Stimulated activated CD4-positive, alpha-beta T cell treated with anti-CD3 and anti-CD28 coated beads, Interleukin-4, amount 100 ng/mL, for 4 hours (primary cell): ENCODE measurements at places on chromosomes 5 and 9.

DNA sequence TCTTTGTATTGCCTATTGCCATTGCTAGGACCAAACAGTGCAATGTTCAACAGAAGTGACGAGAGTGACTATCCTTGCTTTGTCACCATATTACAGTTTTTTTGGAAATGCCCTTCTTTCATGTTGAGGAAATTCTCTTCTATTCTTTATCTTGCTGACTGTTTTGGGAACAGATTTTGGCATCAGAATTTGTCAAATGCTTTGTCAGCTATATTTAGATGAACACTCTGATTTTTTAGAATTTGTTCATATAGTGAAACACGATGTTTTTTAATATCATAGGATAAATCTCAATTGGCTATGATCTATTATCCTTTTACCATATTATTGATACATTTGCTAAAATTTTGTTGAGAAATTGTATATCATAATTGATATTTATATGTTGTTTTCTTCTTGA lies 31.4 kb downstream of the FBN2 start:
- no peak for DNase-seq

- no peak for DNase-seq
Measured at GRCh38 chr5:17400724-17401469, 97.1 kb upstream of the TAF11L2 start.

- DNase-seq = no peak
Measured at GRCh38 chr5:93883459-93883858, 142.1 kb upstream of the POU5F2 start.

DNA sequence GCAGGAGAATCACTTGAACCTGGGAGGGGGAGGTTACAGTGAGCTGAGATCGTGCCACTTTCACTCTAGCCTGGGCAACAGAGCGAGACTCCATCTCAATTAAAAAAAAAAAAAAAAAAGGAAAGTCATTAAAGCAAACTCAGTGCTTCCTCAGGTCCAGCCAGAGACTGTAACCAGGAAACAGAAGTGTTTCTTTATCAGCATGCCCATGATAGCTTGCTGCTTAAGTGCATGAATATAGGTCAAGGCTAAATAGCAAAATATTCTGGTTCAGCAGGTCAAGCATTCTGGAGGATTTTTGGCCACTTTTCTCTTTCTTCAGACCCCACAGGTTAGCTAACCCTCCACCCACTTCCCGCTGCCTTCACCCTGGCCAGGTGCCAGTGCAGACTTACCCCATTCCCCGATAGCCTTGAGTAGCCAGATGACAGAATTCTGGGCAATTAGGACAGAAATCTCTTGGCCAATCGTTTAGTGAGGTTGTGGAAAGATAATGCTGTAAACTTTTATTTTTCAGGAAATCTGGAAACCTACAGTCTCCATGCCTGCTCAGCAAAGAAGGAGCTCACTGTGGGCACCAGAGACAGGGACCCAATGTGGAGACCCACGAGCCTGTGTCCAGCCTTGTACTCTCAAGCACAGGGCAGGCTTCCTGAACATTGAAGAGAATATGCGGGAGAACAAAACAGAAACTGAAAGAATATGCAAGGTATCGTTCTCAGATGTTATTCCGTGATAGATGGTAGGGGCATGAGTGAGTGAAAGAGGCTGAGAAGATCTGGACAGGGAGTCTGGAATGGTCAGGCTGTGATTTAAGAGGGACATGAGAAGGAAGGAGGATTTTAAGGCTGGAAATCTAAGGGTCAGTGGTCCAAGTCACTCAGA lies 4.2 kb upstream of the UGT3A2 start:
- no peak for DNase-seq

DNA sequence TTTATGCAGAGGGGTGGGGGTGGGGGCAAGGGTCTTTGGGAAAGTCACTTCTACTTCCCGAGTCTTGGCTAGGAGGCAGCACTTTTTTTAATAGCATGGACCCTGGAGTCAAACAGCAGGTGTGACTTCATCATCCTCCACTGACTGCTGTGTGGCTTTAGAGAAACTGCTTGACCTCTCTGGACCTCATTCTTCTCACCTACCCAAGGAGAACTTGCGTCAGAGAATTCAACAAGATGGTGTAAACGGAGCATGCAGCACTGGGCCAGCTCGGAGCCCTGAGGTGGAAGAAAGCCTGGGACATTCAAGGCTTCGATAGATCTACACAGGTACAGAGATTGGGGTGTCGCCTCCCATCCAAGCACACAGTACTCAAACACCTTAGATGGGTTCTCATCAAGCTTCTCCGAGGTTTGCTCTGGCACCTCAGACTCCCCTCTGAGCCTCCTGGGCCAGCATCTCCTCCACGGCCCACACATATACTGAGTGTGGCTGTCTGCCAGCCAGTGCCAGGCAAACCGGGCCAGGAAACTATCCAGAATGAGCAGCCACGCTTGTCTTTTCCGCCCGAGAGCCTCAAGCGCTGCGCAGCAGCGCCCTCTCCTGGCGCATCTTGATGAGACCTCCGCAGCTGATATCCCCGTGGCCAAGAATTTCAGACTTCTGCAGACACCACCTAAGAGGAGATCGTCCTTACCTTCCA lies 4.6 kb upstream of the SLC25A48 start:
- no peak for DNase-seq

- DNase-seq = no peak
Measured at GRCh38 chr9:72313507-72313906, 51.5 kb downstream of the ZFAND5 start.

DNA sequence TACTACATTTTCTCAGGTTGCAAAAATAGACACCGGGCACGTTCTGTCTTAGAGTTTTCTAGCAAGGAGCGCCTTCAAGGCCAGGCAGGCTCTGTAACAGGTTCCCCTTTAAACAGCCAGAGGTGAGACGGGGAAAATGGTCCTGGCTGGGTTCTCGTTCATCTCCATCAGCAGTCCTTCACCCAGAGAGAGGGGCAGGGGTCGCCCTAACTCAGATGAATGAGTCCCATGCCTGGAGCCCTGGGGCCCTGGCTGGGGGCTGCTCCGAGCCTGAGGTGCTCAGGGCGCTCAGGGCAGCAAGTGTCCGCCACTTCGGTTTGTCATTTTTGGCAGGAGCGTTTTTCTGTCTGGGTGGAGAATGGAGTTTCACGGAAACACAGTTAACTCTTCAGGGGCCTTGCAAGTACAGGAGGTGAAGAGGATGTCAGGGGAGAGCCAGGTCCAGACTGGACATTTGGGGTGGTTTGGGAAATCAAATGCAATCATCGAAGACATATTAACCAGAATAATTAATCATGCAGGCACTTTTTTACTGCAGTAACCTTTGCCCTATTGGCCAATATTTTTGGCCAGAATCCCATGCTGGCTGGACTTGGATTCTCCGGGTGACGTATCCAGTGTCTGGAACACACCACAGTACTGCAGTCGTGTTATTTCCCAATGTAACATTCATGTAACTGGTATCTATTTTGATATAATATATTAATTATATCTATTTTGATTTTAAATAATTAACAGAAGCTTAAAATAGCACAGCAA lies 2.9 kb downstream of the NTNG2 start:
- DNase-seq = no peak

- no peak for DNase-seq
Measured at GRCh38 chr9:75699625-75700251, 190.7 kb upstream of the PCSK5 start.

- DNase-seq = no peak
Measured at GRCh38 chr9:79134654-79135053, 437.1 kb upstream of the TLE4 start.

- no peak for DNase-seq
Measured at GRCh38 chr5:118981783-118982182, 6.6 kb downstream of the DTWD2 start.

GRCh38 chr9:75463871-75464270 lies 375.6 kb downstream of the OSTF1 start:
- no peak for DNase-seq

- DNase-seq = no peak
Measured at GRCh38 chr9:96080364-96080763, 204.9 kb downstream of the ERCC6L2 start.

DNA sequence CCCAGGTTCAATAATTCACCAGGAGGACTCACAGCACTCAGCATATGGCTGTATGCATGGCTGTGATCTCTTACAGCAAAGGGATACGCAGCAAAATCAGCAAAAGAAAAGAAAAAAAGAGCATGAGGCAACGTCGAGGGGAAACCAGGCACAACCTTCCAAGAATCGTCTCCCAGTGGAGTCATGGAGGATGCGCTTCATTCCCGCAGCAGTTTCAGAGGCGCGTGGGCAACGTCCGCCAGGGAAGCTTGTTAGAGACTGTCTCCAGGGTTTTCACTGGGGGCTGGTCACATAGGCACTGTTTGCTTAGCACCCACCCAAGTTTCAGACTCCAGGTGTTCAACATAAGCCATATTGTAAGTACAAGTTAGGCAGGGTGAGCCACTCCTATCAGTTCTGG lies 44.6 kb downstream of the NSG2 start:
- no peak for DNase-seq

DNA sequence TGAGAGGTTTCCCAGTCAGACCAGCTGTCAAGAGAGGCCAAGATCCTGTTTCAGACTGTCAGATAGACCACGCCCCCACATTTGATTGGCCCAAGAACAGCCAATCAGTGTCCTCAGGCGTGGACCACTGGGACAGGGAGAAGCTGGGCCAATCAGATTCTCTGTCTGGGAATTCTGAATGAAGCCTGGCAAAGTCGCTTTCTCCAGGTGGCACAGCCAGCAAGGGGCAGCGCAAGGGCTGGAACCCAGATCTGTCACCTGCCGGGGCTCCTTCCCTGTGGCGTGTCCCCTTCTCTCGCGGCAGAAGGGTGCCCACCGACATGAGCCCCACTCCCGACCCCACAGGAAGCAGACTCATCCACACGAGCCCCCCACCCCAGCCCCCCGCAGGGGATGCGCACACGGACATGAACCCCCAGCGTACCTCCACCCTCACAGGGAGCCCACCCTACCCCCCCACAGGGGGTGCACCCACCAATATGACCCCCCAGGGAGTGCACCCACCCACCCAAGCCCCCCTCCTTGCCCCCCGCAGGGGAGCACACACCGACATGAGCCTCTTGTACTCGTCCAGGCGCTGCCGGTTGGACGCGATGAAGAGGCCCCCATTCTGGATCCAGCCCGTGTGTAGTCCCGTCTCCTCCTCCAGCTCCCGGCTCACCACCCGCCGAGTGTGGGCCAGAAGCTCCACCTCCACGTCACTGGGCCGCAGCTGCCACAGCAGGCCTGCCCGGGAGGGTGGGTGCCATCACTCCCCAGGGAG lies 6.1 kb downstream of the SARDH start:
- no peak for DNase-seq

GRCh38 chr9:121734465-121734864 lies 83.0 kb downstream of the DAB2IP start:
- DNase-seq = no peak

GRCh38 chr5:150024346-150024984 lies 23.9 kb downstream of the HMGXB3 start:
- DNase-seq = no peak

- DNase-seq = no peak
Measured at GRCh38 chr9:14007190-14007769, 306.7 kb downstream of the NFIB start.

DNA sequence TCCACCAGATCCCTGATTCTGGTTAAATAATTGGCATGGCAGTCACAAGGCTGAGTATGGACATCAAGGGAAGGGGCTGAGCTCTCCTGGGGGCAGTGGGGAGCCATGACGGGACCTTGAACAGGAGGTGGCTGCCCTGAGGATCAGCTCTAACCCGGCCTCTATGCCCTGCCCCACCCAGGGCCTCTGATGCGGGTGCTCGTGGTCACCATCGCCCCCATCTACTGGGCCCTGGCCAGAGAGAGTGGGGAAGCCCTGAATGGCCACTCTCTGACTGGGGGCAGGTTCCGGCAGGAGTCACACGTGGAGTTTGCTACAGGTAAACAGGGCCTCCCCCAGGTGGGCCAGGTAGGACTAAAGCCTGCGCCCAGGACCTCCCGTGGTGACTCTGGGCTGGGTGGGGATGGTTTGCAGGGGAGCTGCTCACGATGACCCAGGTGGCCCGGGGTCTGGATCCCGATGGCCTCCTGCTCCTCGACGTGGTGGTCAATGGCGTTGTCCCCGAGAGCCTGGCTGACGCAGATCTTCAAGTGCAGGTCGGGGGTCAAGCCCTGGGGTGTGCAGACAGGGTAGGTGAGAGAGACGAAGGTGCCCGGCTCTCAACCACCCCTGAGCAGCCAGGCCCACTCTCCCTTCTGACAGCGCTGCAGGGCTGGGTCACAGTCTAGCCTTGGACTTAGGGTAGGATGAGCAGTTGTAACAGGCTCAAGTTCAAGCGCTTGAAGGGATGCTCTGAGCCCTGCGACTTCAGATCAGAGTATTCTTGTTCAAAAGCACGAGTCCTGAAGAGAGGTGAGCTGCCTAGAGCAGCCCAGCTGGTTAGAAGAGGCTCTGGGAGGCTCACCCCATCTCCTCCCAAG lies 19.9 kb upstream of the ASS1 start:
- no peak for DNase-seq

DNA sequence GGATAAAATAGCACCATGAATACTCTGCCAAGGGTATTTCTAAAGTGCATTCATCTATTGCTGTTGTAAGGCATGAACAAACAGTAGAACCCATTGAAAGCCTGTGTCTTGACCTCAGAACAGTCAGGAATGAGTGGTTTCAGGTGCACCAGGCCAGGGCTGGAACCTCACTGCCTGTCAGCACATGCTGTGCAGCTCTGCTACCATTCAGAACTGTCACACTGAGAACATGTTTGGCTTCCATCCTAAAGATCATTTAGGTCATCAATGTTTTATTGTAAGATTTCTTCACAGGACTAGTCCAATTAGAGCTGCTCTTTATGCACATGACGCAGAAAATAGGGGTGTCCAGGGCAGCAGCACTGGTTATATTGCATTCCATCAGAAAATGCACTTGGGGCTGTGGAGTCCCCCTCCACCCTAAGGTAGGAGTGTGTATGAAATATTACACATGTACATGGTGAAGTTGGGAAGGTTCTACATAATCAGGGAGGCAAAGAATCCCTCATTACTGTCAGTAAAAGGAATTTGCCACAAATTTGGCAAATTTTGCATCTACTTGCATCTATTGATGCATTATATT lies 408.0 kb downstream of the CTNND2 start:
- DNase-seq = no peak

DNA sequence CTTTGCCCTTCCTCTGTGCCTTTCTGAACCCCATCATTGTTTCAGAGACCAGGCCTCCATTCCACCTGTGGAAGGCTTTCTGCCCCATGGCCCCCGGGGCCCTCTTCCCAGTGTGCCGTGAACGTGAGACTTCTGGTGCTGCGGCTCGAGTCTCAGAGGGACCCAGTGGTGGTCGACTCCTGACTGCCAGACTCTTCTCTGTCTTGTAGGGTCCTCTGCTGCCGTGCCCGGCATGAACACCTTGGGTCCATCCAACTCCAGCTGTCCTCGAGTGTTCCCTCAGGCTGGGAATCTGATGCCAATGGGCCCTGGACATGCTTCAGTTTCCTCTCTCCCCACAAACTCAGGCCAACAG lies 20.1 kb upstream of the LTC4S start:
- DNase-seq = no peak

DNA sequence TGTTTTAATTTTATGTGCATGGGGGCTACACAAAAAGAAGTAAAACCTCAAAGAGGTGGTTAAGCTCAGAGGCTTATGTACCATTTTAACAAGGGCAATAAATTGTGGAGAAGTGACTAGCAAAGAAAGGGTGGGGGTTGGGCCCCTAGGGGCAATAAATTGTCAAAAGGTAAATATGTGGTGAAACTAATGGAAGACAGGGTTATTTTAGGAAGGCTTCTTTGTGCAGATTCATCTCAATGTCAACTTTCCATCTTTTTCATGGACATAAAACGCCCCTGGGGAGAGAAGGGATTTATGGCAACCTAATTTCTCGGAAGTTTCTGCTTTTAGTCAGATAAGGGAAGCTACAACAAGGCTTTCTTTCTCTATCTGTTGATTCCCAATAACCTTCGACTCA lies 42.5 kb upstream of the GOLM1 start:
- no peak for DNase-seq

GRCh38 chr9:114369216-114370130 lies 18.3 kb downstream of the AKNA start:
- no peak for DNase-seq
